ENCODE measurements at places on chromosomes 4 and X.
A peak's percentile ranks its signal among the peaks of the same experiment; 100 is the strongest.

GRCh38 chr4:151677193-151677592, 83.6 kb downstream of the GATB start:
- no peak for DNase-seq

GRCh38 chr4:11368701-11369115, 60.0 kb downstream of the HS3ST1 start:
- no peak for DNase-seq

DNA sequence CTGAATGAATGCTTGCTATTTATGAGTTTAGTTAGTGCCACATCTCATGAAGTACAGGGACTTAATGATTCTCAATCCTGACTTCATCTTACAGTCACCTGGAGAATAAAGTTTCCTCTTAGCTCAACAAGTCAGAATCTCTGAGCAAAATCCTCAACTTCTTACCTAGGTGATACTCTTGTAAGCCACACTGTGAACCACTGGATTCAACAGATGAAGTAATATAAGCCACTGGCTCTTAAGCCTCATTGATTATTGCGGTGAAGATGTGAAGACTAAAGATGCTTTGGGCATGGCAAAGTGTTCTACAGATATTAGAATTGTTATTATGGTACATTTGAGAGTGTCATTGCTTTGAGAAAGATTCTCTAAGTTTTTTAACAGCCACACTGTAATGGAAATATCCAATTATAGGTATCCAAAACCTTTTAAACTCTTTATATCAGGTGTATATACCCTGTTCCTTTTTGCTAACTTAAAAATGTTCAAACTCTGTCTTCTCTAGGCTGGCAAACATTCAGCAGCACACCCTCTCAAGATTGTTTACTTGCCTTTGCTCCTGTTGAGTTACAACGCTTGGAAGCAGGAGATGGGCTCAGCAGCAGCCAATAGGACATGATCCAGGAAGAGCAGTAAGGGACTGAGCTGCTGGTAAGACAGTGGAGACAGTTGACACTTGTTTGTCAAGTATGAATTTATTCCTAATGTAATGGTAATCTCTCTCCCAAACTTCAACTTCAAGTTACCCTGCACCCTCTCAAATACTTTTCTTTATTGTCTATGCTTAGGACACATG, 43.4 kb downstream of the TET2 start:
- DNase-seq: no peak

- no peak for DNase-seq
Measured at GRCh38 chr4:44817930-44818329, 91.6 kb upstream of the GNPDA2 start.

DNA sequence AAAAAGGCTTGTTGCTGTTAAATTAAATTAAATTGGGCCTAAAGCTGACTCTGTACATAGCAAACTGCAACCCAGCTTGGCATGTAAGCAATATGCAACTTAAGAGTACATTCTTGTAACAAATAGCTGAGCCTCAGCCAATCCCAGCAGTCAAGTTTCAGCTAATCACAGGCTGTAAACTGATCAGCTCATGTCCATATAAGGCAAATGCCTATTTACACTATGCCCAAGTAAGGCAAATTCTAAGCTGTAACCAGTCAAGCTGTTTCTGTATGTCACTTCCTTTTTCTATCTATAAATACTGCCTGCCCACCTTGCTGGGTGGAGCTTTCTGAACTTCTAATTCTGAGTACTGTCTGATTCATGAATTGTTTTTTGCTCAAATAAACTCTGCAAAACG, 429.1 kb upstream of the FTHL17 start:
- DNase-seq: no peak

DNA sequence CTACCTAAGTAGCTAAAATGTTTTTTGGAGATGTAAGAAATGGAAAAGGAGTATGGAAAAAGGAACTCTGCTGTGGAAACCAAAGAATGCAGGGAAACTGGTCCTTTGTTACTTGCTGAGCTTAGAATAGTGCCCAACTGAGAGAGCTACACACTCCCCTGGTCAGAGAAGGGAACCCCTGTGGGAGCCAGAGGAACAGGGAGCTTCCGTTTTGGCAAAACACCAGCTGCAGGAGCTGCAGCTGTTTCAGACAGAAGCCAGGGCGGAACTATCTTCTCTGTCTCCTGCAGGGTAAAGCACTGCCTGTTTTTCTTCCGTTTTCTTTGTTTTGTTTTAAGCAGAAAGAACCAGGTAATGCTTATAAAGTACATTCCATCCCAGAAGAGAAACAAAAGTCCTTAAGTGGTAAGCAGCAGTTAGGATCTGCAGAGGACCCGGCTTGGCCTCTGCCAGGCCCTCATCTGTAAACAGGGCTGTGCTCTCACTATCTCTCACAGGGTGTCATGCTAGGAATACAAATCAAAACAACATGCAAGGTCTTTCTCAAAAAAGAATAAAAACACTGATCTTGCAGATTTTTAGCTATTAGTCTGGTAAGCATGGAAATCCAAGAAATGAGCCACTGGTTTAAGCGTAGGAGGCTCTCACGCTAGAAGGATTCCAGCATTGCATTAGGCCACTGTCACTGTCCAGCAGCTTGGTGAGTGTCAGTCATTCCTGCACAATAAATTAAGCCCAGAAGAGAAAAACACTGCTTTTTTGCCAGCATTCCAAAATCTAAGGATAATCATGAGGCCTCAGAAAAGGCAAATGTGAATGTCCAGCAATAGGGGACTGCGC, 76.1 kb downstream of the CHST7 start:
- DNase-seq: no peak

DNA sequence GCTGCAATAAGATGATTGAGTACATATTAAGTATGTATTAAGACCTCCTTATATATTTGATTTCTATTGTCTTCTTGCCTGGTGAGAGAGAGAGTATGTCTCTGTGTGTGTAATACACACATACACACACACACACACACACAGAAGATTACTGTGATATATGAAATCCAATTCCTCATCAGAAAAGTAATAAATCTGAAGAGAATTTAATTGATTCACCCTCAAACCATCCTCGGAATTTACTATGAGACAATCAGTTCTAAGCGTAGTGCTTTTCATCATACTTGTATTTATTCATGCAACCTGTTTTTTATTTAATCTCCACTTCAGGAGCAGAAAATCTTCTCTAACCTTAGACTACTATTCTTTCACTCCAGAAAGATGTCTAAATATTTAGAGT, 62.3 kb upstream of the TLL1 start:
- DNase-seq: no peak

GRCh38 chr4:189615217-189615663, 325.4 kb upstream of the FRG1 start:
- DNase-seq: no peak

DNA sequence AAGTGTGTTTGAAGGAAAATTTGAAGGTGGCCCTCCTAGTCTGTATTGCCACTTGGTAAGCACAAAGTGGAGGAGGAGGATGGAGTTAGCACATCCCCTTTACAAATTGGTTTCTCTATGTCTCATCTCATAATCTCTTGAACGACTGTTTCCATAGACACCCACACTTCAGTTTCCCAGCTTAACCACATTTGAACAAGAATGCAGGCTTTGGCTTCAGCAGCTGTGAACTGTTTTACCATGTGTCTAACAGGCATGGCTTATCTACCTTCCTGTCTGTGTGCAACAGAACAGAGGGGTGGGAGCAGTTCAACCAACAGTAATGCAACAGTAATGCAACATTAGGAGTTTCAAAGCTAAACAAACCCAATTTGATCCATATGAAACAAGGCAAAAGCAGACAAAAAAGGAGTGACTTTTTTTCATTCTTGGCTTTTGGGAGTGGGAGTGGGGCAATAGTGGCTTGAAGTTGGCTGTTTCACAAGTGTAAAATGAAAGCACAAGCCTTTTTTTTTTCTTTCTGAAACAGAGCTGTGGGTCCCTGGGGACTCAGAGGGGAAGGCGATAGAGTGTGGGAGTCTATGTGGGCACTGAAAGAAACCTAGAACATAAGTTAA, 108.0 kb downstream of the ITM2A start:
- no peak for DNase-seq

- DNase-seq: no peak
Measured at GRCh38 chr4:149135062-149135461, 680.6 kb downstream of the IQCM start.

- DNase-seq: no peak
Measured at GRCh38 chr4:1872870-1873269, 1.7 kb downstream of the NSD2 start.

DNA sequence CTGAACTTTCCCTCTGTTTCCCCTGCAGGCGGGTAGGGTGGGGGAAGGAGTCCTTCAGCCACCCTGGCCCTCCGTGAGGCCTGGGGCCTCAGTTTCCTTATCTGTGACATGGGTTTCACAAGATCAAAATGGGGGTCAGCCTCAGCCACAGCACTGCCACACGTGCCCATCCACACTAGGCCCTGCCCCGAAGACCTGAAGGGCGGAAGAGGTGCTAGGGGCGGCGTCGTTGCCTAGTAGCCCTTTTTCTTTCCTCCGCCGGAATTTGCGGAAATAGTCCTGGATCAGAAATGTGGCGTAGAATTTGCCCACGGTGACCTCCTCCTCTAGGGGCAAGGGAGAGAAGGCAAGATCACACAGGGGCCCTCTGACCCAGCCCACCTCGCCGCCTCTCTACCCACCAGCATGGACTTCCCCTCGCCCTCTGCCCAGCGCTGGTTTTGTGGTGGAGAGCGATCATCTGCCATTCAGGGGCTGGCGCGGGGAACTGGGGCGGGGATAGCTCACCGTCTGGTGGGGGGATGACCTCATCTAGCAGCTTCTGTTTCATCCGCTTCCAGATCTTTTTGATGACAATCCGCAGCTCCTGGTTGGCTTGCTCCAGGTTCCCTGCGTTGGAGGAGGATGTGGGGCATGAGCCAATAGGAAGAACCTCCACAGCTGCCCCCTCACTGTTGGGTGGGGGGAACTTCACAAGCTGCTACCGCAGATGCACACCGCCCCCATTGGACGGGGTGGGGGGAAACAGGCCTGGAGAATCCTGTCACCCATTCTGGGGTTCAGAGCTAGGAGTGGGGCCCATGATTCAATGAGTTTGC, 9.7 kb upstream of the SYP start:
- no peak for DNase-seq

DNA sequence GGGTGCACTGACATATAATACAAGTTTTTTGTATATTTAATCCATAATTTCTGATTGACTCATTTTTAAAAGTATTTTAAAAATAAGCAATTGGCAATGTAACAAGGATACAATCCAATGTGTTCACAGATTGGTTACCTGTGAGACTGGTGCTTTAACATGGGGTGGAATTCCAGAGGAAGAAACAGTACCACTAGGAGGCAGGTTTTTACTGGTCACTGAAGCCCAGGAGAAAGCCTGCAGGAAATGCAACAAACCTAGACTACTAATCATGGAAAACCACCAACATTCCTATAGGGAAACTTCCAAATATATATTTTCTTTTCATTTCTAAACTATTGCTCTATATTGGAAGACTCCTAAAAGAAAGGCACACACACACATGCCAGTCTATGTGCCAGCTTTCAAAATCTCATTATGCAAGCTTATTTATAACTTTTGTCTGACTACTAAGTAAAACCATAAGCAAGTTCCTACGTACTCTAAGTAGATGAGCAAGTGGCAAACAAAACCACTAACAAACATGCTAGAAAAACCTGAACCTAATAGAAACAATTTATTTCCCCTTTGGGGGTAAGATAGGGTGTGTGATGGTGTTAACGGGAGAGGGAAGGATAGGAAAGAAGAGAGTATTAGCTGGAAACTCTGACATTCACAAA, 19.2 kb downstream of the G3BP2 start:
- DNase-seq: peak; percentile 62

- DNase-seq: no peak
Measured at GRCh38 chr4:16450724-16451123, 224.5 kb upstream of the TAPT1 start.

DNA sequence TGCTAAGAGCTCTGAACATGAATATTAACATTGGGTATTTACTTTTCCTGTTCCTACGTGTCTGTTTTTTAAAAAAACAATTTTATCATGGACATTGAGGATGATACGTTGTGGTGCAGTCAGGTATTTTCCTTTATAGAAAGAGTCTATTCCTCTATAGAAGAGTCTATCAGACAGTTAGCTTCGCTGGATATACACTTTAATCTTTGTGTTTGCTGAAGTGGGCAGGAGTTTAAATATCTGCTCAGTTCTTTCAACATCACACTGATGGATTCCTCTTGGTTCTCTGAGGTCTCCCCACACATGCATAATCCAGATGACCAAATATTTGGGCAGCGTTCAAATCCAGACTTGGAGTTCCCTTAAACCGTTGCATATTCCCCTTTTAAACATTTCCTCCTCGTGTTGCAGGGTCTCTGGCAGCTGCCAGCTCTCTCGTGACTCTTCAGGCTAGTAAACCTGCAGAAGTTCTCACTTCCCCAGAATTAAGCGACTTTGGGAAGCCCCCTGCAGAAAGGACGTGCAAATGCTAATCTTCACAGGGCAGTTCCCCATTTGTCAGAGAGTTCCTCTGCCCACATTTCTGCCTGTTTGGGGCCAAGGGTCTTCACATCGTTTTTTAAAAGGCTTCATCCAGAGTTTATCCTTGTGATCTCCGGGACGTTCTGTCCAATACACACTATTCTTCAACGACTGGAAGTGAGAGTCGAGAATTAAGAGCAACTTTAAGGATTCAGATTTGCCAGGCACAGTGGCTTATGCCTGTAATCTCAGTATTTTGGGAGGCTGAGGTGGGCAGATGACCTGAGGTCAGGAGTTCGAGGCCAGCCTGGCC, 20.5 kb upstream of the DHRSX start:
- DNase-seq: no peak

DNA sequence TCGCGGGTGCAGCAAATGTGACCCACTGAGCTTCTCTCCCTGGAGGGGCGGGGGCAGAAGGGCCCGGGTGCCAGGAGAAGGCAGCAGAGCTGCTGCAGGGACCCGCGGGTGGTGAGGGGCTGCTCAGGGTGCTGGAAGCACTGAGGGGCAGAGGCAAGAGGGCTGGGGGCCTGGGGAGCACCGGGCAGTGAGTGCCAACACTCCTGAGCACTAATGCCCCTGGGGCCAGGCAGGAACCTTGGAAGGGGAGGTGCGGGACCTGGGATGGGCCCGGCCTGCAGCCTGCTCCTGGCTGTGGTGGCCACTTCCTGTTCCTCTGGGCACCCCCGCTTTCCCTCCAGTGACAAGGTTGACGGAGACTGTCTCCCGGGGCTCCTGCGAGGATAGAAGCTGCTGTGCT, 66.5 kb upstream of the ADRA2C start:
- DNase-seq: no peak

GRCh38 chr4:173280998-173281397, 53.2 kb downstream of the HMGB2 start:
- no peak for DNase-seq

DNA sequence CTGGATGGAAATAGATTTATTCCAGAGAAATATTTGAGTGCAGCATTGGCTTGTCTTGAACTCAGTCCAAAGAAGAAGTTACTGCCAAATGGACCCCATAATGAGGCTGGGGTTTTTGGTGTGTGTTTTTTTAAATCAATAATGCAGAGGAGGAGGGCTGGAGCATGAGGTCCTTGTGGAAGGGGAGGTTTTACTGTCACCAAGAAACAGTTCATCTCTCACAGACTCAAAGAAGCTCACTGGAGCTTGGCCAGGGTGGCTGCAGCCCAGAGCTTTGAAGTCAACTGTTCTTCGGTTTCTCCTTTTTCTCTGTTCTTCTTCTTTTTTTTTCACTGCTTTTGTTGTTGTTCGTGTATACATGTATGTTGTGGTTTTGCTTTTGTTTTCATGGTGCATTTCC, 377.7 kb downstream of the FBXW7 start:
- no peak for DNase-seq
